ENCODE measurements at places on chromosomes 12 and 14.

DNA sequence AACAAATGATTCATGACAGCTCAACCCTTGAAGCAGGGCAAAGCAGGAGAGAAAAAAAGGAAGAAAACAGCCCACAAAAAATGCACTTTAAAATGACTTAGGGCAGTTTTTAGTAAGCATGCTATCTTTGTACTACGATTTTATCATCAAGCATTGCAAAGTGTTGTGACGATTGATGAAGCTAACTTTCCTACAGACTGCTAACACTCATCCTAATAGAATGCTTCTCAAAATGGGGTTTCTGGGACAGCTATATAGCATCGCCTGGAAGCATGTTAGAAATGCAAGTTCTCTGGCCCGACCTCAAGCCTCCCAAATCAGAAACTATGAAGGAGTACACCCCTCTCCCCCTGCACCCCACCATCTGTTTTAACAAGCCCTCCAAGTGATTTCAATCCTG is 256.4 kb downstream of the SSPN start:
- DNase-seq = no peak

DNA sequence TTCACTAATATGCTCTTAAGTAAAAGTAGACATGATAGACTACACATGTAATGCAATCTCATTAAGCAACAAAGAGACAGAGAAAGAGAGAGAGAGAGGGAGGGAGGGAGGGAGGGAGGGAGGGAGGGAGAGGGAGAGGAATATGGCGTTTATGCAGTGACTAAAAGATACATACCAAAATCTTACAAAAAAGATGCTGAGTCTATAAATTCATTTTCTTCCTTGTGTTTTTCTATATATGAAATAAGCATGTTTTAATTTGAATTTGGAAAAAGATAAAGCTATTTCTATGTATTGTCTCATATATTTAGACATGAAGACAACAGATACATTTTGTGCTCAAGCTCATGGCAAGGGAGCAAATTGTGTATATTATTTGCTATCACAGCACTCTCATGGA is 44.1 kb downstream of the LRFN5 start:
- DNase-seq = no peak

- DNase-seq = no peak
Measured at GRCh38 chr12:25083211-25083610, 111.7 kb downstream of the DNAI7 start.

GRCh38 chr12:53603804-53604203 is 22.4 kb downstream of the ATF7 start:
- DNase-seq = no peak

GRCh38 chr14:76585616-76586015 is 175.7 kb upstream of the VASH1 start:
- DNase-seq = no peak

DNA sequence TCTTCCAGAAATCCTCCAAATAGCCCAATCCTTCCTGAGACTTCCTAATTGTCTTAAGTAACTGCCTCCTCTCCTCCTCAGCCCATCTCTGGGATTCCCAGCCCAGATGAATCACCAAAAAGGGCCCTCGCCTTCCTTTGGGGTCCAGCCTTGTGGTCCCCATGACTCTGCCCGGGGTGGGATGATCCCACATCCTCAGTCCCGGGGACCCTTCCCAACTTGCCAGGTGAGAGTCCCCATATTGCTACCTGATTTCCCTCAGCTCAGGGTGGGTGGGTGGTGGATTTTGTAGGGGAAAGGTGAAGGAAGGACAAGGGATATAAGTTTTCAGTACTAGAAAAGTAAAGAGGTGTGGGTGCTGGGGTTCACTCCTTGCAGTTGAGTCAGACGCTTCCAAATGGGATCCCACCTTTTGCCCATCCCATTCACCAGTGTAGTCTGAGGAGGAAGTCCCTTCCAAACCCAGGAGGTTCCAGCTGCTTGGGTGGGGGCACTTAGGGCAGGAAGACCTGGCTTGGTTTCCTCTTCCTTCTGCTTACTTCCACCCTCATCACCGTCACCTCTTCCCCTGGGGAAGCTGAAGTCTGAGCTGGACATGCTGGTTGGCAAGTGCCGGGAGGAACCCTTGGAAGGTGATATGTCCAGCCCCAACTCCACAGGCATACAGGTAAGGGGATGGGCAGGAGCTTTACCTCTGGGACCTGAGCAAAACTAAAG is 5.6 kb downstream of the GLI1 start:
- no peak for DNase-seq

GRCh38 chr14:73741386-73741875 is 27.2 kb upstream of the PNMA1 start:
- no peak for DNase-seq

DNA sequence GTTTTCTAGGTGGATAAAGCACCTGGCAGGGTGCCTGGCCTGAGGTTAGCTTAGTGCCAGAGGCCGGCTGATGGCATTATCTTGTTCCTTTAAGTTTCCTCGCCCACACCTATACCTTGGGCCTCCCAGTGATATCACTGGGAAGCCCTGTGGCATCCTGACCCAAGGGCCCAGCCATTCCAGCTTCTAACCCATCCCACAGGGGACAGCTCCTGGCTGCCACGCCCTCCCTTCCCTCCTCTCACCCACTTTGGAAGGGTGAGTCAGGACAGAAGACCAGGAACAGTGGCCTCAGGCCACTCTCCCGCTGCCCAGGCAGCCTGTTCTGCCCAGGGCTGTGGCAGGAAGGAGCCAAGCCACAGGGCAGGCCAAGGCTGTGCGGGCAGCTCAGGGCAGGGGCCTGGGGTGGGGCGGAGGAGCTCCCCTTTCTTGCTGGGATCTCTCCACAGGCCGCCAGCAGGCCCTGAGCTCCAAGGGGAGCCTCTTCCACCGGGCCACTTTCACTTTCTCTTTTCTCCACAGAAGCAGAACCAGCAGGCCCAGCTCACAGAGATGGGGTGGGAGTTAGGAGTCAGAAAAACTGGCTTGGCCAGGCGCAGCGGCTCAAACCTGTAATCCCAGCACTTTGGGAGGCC is 75.1 kb downstream of the IRF2BPL start:
- no peak for DNase-seq

DNA sequence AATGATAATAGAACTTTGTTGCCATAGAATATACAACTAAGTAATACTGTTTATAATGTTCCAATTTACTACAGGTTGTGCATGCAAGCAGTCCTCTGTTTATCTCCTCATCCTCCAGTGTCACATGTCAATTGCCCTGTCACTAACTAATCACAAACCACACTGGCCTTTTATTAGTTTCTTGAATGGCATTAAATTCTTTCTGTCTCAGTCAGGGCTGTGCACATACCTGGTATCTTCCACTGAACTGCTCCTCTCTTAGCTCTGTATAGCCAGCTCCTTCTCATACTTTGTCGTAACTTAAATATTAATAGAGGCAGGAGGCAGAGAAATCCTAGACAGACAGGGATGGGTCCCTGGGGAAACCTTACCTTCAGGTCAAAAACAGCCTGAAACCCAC is 24.0 kb downstream of the GABARAPL1 start:
- no peak for DNase-seq

DNA sequence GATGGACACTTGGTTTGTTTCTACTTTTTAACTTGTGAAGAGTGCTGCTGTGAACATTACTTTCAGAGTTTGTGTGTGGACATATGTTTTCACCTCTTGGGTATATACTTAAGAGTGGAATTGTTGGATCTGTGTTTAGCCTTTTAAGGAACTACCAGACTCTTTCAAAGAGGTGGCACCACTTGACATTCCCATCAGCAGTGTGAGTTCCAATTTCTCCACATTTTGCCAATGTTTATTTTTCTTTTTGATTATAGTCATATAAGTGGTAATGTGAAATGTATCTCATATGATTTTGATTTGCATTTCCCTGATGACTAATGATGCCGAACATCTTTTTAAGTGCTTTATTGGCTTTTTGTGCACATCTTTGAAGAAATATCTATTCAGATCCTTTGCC is 44.8 kb downstream of the ARHGAP5 start:
- DNase-seq = no peak

GRCh38 chr14:60003991-60004390 is 84.0 kb downstream of the LRRC9 start:
- no peak for DNase-seq

- DNase-seq = no peak
Measured at GRCh38 chr12:120784804-120785203, 59.2 kb downstream of the ACADS start.

DNA sequence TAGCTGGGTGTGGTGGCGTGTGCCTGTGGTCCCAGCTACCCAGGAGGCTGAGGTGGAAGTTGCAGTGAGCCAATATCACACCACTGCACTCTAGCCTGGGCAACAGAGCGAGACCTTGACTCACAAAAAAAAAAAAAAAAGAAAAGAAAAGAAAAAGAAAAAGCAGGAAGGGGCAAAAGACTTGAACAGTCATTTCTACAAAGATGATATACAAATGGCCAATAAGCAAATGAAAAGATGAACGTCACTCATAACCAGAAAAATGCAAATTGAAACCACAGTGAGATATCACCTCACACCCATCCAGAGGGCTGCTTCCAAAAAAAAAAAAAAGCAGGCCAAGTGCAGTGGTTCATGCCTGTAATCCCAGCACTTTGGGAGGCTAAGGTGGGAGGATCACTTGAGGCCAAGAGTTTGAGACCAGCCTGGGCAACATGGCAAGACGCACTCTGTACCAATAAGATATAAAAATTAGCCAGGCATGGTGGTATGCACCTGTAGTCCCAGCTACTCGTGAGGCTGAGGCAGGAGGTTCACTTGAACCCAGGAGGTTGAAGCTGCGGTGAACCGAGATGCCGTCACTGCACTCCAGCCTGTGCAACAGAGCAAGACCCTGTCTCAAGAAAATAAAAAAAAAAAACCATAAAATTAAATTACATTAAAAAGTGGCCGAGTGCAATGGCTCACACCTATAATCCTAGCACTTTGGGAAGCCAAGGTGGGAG is 20.5 kb downstream of the UBC start:
- no peak for DNase-seq

DNA sequence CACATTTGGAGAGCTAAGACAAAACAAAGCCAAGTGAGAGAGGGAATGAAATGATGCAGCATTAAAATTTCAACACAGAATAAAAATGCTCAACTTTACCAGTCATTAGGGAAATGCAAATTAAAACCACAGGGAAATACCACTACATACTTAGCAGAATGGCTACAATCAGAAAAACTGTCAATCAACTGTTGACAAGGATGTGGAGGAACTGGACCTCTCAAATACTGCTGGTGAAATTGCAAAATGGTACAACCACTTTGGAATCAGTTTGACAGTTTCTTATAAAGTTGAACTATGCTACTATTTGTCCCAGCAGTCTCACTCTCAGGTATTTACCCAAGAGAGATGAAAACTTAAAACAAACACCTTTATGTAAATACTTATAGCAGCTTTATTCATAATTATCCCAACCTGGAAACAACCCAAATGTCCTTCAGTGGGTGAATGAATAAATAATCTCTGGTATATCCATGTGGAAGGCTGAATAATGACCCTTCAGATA is 43.8 kb upstream of the KTN1 start:
- no peak for DNase-seq

- DNase-seq = peak; percentile 54
Measured at GRCh38 chr12:97386133-97386581, 76.4 kb upstream of the RMST start.

- DNase-seq = no peak
Measured at GRCh38 chr12:111643427-111643826, 42.3 kb downstream of the BRAP start.

DNA sequence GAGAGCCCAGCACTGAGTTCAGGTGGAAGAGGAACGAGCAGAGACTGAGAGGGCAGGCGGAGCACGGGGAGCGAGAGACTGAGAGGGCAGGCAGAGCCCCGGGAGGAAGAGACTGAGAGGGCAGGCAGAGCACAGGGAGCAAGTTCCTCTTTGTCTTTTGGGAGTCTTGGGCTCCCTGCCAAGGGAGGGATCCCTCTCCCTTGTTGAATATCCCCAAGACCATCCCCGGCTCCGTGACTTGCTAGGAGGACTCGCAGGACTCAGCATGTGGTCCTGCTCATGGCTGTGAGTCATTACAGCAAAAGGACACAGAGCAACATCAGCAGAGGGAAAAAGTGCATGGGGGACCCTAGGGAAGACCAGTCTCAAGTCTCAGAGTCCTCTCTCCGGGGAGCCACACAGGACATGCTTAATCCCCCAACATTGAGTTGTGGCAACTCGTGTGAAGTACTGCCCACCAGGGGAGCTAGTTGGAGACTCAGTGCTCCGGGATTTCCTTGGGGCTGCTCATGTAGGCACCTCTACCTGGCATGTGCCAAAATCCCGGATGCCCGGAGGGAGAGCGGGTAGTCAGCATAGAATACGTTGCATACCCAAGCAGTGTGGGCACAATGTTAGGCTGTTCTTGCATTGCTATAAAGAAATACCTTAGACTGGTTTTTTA is 81.0 kb downstream of the CCDC92 start:
- no peak for DNase-seq

GRCh38 chr12:69658203-69658602 is 40.9 kb downstream of the BEST3 start:
- DNase-seq = no peak

DNA sequence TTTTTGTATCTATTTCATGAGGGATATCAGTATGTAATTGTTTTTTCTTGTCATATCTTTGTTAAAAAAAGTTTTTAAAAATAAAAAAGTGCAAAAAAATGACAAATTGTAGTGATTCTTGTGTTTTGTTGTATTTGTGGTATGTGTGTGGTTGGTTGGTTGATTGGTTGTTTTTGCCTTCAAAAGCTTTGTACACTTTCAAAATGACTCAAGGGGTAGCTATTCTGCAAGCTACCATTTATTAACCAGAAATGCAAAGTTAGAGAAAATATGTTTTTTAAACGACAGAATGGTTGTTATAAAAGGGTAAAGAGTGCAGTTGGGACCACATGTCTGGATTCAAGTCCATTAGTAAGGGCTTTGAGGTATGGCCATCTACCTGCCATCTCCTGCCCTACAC is 119.3 kb downstream of the SLC35F4 start:
- no peak for DNase-seq

DNA sequence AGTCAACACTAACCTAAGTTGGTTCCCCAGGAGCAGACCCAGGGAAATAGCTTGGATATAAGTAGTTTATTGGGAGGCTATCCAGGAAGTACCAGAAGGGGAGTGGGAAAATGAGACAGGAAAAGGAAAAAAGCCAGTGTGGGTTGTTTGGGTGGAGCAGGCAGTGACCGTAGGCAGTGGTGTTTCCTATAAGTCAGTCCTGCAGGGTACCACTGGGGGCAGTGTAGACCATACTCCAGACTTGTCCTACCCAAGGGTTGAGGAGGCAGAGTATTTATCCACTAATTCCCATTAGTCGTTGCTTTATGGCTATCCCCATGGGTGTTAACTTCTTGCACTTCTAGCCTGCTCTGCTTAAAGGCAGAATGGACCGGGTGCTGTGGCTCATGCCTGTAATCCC is 6.4 kb upstream of the CCDC60 start:
- peak; percentile 54 for DNase-seq

DNA sequence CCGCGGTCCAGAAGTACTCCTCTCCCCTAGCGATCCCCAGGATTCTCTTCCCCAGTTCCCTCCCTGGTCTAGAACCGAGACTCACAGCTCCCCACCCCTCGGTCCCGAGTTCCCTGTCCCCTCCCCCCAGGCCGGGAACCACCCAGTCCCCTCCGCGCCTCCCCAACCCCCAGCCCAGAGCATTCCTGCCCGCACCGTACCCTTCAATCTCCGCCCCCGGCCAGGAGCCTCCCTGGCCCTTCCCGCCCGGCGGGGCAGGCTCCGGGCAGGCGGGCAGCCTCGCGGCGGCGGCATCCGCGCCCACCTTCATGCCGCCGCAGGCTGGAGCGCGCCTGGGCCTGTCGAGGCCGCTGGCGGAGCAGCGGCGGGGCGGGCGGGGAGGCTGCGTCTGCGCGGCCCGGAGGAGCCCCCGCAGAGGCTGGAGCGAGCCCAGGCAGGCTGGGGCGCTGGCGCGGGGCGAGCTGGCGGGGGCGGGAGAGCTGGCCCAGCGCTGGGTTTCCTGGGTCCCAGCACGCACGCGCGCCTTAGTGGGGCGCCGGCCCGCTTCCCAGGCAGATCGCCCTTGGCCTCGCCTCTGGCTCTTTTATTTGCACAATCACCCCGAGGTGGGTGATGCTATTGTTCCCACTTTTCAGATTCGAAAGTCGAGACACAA is 22.2 kb upstream of the GPR132 start:
- no peak for DNase-seq

Data from NT2/D1 (cell line).